ENCODE measurements at places on chromosomes 16 and 17.

DNA sequence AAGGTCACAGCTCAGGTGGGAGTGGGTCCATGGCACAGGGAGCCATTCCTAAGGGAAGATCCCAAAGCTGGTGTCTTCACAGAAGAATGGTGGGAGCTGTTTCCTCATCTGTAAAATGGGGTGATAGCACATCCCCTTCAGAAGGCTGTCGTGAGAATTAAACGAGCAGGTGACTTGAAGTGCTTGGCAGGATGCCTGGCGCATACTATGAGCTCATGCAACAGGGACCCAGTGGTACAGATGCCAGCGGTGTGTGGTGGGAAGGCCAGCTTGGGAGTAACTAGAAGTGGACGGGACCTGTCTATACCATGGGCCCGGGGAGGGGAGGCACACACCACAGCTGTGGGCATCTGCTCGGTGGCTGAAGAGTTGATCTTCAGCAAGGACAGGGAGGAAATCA, 189.3 kb upstream of the TNRC6C start:
- no peaks in the 10 kb centered on the region for H3K27me3 ChIP-seq
- DNase-seq, result no peak
- no peaks in the 10 kb centered on the region for H3K36me3 ChIP-seq

DNA sequence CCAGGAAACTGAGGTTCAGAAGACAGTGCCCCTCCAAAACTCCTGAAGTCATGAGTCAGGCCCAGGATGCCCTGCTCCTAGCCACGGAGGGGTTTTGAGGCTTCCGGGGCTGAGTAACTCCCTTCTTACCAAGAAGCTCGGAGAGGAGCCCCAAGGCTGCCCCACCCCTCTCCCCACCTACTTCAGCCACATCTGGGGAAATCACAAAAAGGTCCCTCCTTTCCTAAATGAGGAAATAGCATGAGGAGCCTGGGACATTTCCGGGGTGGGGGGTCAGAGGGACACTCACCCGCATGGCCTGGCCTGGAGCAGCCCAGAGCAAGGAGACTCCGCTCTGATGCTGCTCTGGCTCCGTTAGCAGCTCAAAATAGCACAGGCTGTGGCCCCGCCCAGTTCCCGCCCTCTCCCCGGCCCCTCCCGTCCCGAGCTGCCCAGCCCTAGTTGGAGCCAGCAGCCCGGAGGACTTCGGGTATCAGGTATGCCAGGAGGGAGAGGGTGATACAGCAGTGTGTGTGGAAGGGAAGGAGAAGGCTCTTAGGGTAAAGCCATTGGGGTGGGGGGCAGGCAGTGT, 40.1 kb downstream of the MYO18A start:
- no peaks in the 10 kb centered on the region for H3K27me3 ChIP-seq
- peak; percentile 66 for DNase-seq
- H3K4me3 ChIP-seq, result peak overlapping the region; percentile 58
- peaks cover 48% of the 10 kb centered on the region for H3K4me1 ChIP-seq

DNA sequence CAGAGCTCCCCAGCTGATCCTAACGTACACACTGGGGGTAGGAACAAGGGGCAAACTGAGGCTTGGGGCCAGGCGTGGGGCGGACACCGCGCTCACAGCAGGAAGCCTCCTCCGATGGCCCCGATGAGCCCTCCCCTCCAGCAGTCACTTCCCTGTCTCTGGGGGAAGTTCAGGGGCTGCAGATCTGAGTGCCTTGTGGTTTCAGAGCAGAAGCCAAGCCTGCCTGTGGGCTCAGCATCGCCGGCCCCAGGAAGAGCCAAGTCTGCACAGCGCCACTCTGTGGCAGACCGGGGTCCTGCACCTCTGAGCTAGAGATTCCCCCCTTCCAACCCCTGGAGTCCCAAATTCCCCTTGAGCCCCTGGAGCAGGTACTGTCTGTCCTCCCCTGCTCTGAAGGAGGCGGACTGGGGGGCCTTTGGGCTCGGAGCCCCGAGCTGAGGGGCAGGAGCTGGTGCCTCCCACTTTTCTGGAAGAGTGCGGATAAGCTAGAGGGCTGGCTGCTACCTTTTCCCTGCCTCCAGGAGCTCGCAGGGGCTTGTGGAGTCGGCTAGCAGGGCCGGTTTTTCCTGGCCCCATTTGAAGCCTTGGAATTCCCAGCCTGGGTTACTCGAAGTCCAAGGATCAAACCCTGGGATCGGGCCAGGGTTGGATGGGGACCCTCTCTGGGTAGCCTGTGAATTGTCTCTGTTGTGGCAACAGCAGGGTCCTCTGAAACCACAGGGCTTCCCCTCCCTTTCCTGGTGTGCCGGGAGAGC, 2.9 kb downstream of the GSE1 start:
- no peaks in the 10 kb centered on the region for H3K27me3 ChIP-seq
- H3K27ac ChIP-seq, result peak overlapping the region; percentile 22
- no peak overlapping the region for H3K4me3 ChIP-seq
- H3K4me1 ChIP-seq, result peaks cover 47% of the 10 kb centered on the region

DNA sequence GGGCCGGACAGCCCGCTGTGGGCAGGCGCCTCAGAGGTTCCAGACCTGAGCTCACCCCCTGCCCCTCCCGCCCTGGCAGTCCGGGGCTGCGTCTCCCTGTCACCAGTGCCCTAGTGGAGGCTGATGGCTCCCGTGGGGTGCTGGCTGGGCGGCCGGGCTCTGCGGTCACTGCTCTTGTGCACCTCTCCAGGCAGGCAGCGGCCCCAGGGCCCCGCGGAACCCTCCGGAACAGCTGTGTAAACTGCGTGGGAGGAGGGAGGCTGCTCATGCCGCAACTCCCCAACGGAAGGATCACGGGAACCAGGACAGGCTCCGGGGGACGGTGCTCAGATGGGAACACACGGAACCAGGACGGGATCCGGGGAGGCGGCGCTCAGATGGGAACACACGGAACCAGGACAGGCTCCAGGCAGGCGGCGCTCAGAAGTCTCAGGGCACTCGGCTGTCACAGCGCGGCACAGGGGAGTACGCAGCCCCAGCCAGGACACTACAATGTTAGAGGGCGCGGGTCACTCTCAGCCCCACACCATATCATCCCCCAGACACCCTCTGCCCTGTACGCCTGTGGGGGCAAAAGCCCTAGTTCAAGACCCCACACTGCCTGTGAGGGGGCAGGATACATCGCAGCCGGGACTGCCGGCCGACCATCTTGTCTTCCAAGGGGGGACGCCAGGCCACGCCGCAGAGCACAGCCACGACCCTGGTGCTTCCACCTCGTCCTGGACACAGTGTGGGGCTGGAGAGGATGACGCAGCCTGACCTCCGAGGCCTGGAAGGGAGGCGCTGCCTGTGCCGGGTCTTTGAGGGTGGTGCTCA, 74.0 kb upstream of the GNG13 start:
- no peaks in the 10 kb centered on the region for H3K27me3 ChIP-seq
- no peak overlapping the region for H3K27ac ChIP-seq
- no peaks in the 10 kb centered on the region for H3K4me1 ChIP-seq
- H3K36me3 ChIP-seq, result peaks cover 33% of the 10 kb centered on the region
- H3K4me3 ChIP-seq, result no peak overlapping the region

- H3K4me1 ChIP-seq, result peaks cover 32% of the 10 kb centered on the region
- no peak for DNase-seq
- H3K4me3 ChIP-seq, result peak overlapping the region; percentile 26
- peak overlapping the region; percentile 65 for H3K27ac ChIP-seq
- H3K36me3 ChIP-seq, result peaks cover 7% of the 10 kb centered on the region
Measured at GRCh38 chr17:76264425-76264754, 758 bp upstream of the UBALD2 start.

GRCh38 chr17:1003972-1004768, 7.2 kb downstream of the TIMM22 start:
- no peak overlapping the region for H3K27ac ChIP-seq
- H3K4me3 ChIP-seq, result no peak overlapping the region

DNA sequence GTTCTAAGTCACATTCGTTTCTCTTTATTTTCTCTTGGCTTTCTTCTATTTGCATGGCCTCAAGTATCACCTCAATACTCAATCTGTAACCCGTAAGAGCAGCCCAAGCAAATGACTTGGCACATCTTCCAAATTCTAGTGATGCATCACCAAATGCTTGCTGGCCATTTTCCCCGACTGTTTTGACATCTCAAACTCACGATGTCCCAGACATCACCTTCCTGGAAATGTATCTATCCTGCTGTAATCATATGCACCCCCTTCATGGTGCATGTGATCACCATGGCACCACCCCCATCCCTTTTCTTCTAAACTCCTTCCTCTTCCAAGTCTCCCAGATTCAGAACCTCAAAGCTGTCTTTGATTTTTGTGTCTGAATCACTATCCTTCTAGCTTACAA, 24.0 kb upstream of the ABCA5 start:
- no peak overlapping the region for H3K4me3 ChIP-seq
- no peak overlapping the region for H3K27ac ChIP-seq
- H3K27me3 ChIP-seq, result no peaks in the 10 kb centered on the region

DNA sequence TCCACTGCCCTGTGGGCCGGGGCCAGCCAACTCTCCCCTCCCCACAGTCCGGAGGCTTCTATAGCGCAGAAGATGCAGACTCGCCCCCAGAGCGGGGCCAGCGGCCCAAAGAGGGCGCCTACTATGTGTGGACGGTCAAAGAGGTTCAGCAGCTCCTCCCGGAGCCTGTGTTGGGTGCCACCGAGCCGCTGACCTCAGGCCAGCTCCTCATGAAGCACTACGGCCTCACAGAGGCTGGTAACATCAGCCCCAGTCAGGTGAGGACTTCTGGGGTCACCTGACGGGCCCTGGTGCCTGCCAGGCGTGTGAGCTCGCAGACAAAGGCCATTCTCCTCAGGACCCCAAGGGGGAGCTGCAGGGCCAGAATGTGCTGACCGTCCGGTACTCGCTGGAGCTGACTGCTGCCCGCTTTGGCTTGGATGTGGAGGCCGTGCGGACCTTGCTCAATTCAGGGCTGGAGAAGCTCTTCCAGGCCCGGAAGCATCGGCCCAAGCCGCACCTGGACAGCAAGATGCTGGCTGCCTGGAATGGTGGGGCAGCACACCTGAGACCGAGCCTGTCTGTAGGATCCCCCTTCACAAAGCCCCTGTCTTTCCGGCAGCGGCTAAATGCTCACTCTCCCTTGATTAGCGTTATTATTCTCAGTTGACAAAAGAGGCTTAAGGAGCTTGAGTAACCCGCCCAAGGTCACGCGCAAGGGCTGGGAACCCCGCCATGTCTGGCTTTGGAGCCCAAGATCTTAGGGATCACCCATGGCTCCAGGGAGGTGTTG, 3.9 kb downstream of the SPATA20 start:
- peaks cover 16% of the 10 kb centered on the region for H3K4me1 ChIP-seq
- no peak overlapping the region for H3K27ac ChIP-seq
- H3K27me3 ChIP-seq, result no peaks in the 10 kb centered on the region

GRCh38 chr16:11396241-11397048, 51.2 kb downstream of the RMI2 start:
- no peak overlapping the region for H3K4me3 ChIP-seq
- H3K36me3 ChIP-seq, result no peaks in the 10 kb centered on the region
- peak; percentile 25 for DNase-seq
- no peak overlapping the region for H3K27ac ChIP-seq
- no peaks in the 10 kb centered on the region for H3K27me3 ChIP-seq

DNA sequence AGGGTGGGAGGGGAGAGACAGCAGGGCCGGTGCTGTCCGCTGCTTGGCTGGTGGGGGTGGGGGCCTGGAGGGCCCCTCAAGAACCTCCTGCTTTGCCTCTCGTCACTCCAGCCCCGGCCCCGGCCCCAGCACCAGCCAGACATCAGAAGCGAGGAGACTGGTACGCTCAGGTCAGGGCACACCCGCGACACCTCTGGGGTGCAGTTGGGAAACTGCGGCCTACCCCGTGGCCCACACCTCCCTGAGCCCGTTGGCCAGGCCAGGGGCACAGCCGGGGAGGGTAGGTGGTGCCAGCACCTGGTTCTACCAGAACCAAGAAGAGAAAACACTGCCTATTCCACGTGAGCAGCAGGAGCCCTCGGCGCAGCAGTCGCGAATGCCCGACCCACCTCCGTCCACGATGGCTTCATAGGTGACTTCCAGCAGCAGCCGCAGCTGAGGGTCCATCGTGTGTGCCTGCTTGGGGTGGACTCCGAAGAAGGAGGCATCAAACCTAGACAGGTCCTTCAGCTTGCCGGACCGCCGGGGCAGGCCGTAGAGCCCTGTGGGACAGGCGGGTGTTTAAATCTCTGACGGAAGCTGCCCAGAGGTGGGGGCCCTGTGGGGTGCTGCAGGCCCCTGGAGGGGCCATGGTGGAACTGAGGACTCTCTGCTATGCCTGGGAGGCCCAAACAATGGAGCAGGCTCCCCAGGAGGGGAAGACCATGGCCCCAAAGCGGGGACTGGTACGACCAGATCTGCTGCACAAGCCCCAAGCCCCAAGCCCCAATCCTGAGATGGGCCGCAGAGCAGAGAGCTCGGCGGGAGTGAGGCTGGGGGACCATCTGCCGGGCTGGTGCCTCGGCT, 2.9 kb downstream of the FASN start:
- peaks cover 47% of the 10 kb centered on the region for H3K36me3 ChIP-seq
- peaks cover 16% of the 10 kb centered on the region for H3K4me1 ChIP-seq
- no peak overlapping the region for H3K27ac ChIP-seq
- DNase-seq, result no peak
- H3K4me3 ChIP-seq, result no peak overlapping the region
- no peaks in the 10 kb centered on the region for H3K27me3 ChIP-seq

- H3K4me1 ChIP-seq, result no peaks in the 10 kb centered on the region
- H3K4me3 ChIP-seq, result no peak overlapping the region
- no peak overlapping the region for H3K27ac ChIP-seq
- no peaks in the 10 kb centered on the region for H3K27me3 ChIP-seq
- DNase-seq, result no peak
- H3K36me3 ChIP-seq, result no peaks in the 10 kb centered on the region
Measured at GRCh38 chr17:50266384-50267073, 7.7 kb upstream of the TMEM92 start.

- peaks cover 21% of the 10 kb centered on the region for H3K4me1 ChIP-seq
- peaks cover 1% of the 10 kb centered on the region for H3K36me3 ChIP-seq
- peak overlapping the region; percentile 68 for H3K27ac ChIP-seq
- H3K4me3 ChIP-seq, result peak overlapping the region; percentile 57
Measured at GRCh38 chr16:50369133-50369804, 481 bp upstream of the BRD7 start.

GRCh38 chr17:8965394-8966168, at the start of gene PIK3R5:
Gene PIK3R5 (minus strand): TSS chr17:8965707. CDS start chr17:8911494, 54,213 bp downstream.
- H3K27ac ChIP-seq, result peak within 1 kb of the TSS; percentile 84
- H3K4me1 ChIP-seq, result peaks cover 46% of the 10 kb centered on the region
- DNase-seq, result peak; percentile 79
- H3K27me3 ChIP-seq, result no peaks in the 10 kb centered on the region

- no peak overlapping the region for H3K4me3 ChIP-seq
- no peak overlapping the region for H3K27ac ChIP-seq
- no peak for DNase-seq
- H3K27me3 ChIP-seq, result no peaks in the 10 kb centered on the region
Measured at GRCh38 chr17:50110591-50111349, 15.6 kb downstream of the PDK2 start.

DNA sequence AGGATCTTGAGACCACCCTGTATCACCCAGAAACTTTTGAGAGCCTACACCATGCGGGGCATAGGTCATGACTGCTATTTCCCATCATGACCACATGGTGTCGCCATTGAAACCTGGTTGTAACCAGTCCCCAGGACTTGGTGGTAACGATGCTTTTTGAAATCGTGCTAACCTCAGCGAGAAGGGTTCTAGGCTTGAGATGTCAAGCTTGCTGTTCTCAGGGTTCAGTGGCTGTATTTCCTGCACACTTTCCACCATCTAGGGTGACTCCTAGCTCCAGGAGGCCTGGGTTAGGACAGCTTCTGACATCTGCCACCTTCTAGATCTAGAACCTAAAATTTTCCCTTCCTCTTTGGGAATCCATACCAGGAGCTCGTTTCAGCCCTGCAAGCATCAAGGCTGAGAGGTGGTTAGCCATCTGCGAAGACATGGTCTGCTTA, 13.0 kb upstream of the SPNS3 start:
- H3K4me3 ChIP-seq, result no peak overlapping the region
- peak; percentile 7 for DNase-seq
- H3K4me1 ChIP-seq, result no peaks in the 10 kb centered on the region
- no peak overlapping the region for H3K27ac ChIP-seq
- no peaks in the 10 kb centered on the region for H3K36me3 ChIP-seq

- H3K4me3 ChIP-seq, result no peak overlapping the region
- no peak overlapping the region for H3K27ac ChIP-seq
- DNase-seq, result no peak
Measured at GRCh38 chr17:50466371-50467113, 2.1 kb downstream of the CHAD start.
